GM23248 (cell line): ENCODE measurements at places on chromosomes 5 and 9.
A peak's percentile ranks its signal among the peaks of the same experiment; 100 is the strongest.

DNA sequence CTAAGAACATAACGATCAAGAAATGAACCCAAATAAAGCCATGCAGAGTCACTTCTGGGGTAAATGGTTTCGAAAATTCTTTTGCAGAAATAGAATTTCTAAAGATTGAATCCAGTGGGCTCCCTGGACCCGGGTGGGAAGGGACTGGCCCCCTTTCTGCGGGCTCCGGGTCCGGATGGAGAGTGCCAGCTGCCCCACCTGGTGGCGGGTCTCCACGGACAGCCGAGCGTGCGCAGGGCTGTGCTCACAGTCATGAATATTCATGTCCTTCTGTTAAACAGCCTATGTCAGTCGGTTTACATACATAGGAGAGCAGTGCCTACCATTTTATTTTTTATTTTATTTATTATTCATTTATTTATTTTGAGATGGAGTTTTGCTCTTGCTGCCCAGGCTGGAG lies 4.7 kb upstream of the PPP1R26 start:
- peak; percentile 13 for DNase-seq

GRCh38 chr5:87432460-87432859 lies 19.7 kb upstream of the CCNH start:
- DNase-seq = no peak

DNA sequence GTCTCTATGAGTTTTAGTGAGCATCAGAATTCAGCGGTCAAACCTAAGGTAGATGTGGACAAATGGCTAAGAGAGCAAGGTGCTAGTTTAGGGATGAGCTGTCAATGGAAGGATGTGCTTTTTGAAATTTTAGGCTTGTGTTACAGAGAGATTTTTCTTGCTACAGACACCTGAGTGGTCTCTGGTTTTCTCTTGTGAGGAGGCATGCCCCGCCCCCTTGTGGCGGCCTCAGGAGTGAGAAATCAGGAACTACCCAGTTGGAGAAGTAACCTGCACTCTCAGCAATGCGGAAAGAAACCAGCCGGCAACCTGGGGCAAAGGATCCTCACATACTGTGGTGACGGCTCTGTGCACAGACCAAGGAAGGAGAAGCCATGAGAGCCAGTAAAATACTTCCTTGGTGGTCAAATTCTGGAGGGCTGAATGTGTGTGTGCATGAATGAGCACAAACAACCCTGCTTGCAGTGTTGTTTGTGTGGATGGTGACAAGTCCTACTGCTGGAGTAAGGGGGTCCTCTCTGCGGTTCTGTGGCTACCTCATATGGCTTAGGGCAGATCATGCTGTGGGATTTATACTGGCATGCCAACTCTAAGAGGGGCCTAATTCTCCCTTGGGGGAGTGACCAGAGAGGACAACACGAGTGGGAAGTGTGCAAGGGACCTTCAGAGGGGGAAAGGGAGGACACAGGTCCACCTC lies 16.7 kb upstream of the HSD17B4 start:
- peak; percentile 53 for DNase-seq

DNA sequence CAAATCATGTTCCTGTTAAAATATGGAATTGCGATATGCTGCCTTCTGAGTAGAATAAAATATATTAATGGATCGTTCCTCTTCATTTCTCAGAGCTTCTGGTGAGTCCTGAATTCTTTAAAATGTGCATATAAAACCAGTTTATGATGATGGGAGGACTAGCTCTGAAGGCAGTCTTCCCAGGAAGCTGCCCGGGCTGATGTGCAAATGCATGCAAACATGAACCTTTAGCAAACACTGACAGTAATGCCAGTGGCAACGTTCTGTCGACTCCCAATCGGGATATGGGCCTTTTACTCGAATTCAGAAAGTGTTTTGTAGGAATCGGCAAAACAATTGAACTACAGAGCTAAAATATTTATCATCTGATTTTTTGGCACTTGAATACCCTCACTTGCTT lies 93.6 kb downstream of the TLE4 start:
- no peak for DNase-seq

DNA sequence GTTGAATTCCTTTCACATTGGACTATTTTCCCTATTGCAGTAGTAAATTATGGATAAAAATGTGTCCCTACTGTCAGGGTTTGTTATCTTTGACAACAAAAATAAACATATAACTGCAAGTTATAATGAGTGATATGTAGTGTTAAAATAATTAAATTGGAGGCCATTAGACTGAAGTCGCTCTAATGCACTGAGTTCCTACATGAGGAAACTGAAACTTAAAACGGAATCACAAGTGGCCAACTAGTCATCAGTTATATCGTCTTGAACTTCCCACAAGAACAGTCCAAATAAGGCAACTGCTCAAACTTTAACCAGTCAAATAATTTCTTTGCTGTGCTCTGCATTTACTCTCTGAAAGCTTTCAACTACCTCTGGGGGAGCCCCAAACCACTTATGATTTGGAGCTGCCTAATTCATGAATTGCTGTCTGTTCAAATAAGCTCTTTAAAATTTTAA lies 2.1 kb upstream of the IFT74 start:
- DNase-seq = no peak

DNA sequence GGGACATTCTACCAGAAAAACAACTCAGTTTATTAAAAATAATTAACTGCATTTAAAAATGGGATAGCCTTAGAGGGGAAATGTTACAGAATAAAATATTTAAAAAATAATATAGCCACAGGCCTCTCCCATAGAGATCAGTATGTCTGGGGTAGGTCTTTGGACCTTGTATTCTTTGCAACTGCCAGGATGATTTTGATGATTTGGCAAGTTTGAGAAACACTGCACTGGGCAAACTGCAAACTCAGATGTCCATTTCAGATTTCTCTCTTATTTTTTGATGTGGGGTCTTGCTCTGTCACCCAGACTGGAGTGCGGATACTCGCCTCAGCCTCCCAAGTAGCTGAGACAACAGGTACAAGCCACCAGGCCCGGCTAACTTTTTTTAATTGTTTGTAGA lies 24.9 kb upstream of the CCNO start:
- DNase-seq = no peak

GRCh38 chr9:21412107-21412506 lies 3.2 kb downstream of the IFNA8 start:
- DNase-seq = no peak

DNA sequence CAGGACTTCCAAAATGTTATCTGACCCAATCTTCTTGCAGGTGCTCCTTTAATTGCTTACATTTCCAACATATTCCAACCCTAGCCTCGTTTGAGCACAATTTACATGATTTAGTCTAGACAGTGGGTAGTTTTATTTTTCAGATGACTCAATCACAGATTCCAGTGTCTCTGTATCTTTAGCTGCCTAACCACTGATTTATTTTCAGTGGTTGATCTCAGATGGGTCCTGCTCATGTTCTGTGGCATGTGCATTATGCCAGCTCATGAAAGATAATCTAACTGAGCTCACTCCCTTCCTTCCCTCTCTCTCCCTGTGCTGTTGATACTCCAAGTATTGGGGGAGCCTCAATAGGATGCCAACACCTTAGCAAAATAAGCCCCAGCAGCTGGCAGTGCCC lies 106.1 kb upstream of the ICE1 start:
- peak; percentile 37 for DNase-seq

DNA sequence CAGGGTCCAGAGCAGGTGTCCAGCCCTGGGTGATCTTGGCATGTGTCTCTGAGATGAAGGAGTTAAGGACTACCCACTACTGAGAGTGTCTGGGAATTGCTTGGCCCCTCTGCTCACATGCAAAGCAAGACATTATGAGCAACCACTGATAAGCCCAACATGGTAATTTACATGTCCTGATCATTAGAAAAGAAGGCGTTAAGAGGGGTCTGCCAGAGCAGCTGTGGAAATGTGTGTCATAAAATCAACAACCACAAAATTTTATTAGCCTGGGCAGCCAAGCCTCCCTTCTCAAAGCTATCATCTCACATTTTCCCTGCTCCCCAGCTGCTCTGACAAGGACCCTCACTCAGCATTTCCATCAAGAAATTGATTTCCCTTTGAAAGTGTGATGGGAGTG lies 351.0 kb downstream of the SPOCK1 start:
- no peak for DNase-seq

DNA sequence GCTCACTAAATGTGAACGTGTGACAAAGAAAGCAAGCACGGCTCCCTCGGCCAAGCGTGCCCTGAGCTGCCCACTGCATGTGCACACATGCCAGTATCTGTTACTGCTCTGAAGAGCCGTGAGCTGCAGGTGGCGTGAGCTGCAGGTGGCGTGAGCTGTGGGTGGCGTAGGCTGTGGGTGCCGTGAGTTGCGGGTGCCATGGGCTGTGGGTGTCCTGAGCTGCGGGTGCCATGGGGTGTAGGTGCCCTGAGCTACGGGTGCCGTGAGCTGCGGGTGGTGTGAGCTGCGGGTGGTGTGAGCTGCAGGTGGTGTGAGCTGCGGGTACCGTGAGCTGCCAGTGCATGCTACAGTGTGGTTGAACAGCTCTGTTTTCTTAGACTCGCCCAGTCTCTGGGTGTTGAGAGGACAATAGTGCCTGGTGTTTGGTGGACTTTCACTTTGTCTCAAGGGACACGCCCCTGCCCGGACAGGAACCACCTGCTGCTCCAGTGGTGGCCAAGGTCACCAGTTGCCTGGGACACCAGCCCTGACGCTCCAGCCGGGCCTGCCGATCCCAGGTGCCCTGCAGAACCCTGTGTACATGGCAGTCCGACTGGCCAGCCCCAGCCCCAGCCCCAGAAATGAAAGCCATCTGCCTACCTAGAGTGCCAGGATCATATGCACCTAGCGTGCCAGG lies 6.7 kb downstream of the CCDC187 start:
- no peak for DNase-seq

- DNase-seq = peak; percentile 4
Measured at GRCh38 chr9:88322906-88323566, 65.2 kb upstream of the SPIN1 start.

DNA sequence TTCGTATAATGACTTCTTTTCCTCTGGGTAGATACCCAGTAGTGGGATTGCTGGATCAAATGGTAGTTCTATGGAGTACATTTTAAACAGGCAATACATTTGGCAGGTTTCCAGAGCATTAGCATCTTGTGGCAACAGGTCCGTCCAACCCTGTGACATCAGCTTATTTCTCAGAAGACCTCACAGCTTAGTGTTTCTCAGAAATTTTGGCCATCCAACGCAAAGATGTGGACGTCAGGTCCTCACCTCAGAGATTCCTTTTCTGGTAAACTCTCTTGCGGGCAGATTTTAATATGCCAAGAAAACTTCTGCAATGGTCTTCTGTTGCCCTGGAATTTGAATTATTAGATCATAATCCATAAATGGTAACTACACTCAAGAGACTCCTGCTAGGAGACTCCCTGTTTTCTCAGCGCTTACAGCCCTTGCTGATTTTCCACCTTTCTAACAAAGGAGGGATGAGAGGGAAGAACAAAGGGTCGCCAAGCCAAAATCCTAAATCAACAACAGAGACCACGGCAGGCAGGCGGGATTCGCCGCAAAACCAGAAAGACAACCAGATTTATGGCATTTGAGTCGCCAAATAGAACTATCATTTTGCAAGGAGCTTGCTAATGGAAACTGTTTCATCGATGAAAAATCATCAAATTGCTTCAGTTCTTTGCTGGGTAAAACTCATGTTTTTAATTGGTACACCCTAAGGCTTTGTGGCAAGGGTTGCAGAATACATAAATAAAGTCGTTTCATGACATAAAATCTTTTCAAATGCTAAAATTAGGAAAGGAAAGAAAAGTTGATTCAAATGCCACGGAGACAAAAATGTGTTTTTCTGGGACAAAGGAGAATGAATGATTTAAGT lies 34.1 kb upstream of the PLPP1 start:
- DNase-seq = peak; percentile 64

- peak; percentile 64 for DNase-seq
Measured at GRCh38 chr9:78026947-78027346, 4.7 kb downstream of the GNAQ start.

DNA sequence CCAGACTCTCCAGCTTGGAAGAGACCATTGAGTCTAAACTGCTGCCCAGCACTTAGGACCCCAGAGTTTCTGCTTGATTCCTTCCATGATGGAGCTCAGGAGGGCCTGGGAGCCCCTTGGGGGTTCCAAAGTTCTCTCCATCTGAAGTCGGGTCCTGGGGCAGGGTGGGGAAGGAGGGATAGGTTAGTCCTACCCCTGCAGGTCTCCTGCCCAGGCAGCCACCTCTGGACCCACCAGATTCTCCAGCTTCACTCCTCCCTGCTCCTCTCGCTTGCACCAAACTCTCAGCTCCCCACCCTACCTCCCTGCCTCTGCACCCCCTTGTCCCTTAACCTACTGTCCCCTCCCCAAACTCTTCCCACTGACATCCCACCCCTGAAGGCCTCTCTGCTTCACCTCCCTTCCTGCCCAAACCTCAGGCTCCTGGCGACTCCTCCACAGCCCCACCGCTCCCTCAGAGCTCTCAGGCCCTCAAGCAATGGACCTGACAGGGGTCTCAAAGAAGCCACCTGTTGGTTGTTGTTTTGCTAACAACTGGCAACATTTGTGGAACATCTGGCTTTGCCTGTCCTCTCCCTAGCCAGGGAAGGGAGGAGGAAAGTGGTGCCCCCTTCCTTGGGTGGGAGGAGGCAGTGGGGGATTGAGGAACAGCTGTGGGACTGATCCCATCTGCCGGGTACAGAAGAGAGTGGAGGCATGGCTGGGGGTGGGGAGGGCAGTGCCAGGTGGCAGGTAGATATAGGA lies 137.5 kb downstream of the RGS3 start:
- DNase-seq = no peak

DNA sequence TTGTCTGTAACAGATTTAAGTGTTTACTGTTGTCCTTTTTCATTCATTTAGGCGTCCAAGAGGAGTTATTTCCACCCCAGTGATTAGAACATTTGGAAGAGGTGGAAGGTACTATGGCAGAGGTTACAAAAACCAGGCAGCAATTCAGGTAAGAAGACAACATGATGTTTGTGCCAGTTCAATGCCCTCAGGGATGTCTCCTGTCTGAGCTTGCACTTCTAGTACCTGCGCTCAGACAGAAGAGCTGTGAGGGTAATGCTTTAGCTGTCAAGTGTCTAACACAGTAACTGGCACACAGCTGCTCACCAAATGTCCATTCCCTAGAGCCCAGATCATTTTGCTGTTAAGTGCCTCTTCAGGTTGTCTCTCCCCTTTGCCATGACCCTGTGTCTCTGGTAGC lies 14.2 kb upstream of the PHF2 start:
- no peak for DNase-seq

DNA sequence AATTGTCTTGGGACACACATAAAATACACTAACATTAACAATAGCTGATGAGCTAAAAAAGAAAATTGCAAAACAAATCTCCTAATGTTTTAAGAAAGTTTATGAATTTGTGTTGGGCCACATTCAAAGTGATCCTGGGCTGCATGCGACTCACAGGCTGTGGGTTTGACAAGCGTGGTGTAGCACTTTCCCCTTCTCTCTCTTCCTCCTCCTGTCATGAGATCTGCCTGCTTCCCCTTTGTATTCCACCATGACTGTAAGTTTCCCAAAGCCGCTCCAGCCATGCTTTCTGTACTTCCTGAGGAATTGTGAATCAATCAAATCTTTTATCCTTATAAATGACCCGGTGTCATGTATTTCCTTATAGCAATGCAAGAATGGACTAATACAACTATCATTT lies 178.0 kb downstream of the TLR4 start:
- no peak for DNase-seq

DNA sequence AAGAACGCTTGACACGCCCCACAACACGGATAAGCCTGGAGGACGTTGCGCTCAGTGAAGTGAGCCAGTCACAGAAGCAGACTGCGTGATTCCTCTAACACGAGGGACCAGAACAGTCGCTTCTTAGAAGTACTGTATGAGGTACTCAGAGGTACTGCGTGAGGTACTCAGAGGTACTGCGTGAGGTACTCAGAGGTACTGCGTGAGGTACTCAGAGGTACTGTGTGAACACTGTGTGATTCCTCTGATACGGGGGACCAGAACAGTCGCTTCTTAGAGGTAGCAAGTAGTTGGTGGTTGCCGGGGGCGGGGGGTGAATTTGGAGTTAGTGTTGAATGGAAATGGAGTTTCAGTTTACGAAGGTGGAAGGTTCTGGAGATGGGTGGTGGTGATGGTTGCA lies 5.8 kb downstream of the NDUFS6 start:
- DNase-seq = no peak
